ENCODE measurements at places on chromosomes 7 and 10.

DNA sequence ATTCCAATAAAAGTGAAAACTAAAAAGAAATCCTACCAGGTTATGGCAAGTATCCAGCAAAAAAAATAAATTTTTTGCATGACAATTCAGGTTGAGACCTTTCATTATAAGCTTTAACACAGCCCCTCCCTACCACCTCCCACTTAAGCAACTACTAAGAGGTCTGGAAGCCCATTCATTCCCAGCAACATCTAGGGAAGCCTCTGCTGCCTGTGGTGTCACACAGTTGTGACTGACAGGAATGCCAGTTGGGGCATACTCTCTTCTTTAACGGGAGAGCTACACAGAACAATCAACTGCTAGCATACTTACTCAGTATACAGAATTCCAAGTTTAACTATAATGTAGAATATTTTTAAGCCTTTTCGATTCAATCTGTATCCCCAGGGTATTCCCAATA, 27.8 kb downstream of the ABI1 start:
- no peak for DNase-seq

DNA sequence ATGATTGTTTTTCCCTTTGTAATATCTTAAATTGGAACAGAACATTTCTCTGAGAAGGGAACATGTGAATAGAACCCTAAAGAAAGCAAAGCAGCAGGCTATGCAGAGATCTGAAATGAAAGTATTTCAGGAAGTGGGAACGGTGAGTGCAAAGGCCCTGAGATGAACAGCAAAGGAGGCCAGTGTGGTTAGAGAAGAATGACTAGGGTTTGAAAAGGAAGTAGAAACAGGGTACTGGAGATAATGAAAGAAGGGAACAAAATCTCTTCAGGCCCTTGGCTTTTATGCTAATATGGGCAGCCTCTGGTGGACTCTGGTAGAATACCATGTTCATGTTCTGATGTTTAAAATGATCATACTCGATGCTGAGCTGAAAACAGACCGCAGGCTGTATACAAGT, 22.2 kb downstream of the ARHGAP21 start:
- peak; percentile 32 for DNase-seq

DNA sequence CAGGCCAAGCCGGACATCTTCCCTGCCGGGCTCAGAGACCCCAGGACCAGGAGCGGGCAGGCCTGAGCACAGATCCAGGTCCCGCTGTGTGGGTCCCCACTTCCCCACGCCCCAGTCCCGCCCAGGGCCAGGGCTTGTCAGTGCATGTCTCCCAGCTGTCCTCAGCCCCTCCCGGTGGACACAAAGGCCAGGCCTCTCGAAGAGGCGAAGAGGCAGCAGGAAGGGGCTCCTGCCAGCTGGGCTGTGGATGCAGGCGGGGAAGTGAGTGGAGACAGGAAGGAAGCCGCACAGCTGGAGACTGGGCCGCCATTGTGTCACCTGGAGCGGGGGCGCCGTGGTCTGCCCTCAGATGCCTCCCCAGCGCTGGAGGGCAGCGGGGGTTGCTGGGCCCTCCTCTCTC, 4.8 kb downstream of the GRIFIN start:
- DNase-seq: peak; percentile 27

DNA sequence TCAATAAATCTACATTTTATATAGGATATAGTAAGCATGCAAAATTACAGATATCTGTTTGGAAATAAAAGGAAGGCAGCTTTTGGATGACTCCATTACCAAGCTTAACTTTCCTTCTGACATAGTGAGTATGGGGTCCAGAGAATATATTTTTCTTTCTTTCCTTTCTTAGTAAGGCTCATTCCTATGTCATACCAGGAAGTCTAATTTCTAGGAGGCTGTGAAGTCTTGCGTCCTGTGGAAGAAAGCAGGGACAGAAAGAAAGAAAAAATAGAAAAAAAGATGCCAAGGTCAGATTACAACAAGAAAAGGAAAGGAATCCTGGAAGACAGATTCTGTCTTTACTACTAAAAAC, 36.3 kb downstream of the AKR1C8 start:
- no peak for DNase-seq

- no peak for DNase-seq
These were observed 375 bp upstream of the CHN2 start for GRCh38 chr7:29194206-29194593.

- no peak for DNase-seq
These were observed 10.9 kb downstream of the ADCK2 start for GRCh38 chr7:140683657-140684056.

GRCh38 chr10:31072451-31072850, 40.8 kb upstream of the ZNF438 start:
- DNase-seq: peak; percentile 74
